ENCODE measurements at places on chromosomes 7 and 10.
A peak's percentile ranks its signal among the peaks of the same experiment; 100 is the strongest.

DNA sequence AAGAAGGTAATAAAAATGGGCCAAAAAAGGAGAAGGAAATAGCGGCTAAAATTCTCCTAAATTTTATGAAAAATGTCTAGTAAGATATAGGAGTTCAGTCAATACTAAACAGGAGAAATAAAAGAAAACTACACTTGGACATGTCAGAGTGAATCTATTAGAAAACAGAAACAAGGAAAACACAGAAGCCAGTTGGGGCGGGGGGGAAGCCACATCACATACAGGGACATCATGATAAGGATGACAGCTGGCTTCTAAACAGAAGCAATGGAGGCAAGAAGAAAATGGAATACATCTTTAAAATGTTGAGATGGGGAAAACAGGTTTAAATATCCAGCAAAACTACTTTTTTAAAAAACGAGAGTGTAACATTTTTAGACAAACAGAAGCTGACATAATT lies 77.8 kb downstream of the CUBN start:
- no peak for DNase-seq

GRCh38 chr7:93226310-93226709 lies at the start of gene HEPACAM2:
HEPACAM2 (minus strand) TSS chr7:93226469.
- DNase-seq, result no peak

DNA sequence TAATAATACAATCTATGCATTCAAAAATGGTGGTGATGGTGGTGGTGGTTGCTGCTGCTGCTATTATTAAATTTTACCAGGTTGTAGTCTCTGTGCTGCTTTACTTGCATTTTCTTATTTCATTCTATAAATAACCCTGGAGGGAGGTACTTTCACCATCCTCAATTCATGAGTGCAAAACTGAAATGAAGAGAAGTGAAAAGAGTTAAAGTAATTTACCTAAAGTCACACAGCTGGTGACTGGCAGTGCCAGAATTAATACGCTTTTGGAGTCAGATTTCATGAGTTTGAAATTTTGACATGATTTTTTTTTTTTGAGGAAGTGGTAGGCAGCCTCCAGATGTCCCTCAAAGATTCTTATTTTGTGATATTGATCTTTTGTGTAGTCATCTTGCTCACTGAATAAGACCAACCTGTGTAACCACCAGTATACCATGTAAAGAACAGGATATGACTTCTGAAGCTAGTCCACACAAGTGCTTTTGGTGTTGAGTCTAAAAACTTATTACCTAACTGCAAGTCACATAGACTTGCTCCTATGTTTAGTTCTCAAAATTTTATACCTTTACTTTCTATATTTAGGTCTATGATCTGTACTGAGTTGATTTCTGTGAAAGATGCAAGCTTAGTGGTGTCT lies 218.8 kb downstream of the ZWINT start:
- DNase-seq, result no peak

DNA sequence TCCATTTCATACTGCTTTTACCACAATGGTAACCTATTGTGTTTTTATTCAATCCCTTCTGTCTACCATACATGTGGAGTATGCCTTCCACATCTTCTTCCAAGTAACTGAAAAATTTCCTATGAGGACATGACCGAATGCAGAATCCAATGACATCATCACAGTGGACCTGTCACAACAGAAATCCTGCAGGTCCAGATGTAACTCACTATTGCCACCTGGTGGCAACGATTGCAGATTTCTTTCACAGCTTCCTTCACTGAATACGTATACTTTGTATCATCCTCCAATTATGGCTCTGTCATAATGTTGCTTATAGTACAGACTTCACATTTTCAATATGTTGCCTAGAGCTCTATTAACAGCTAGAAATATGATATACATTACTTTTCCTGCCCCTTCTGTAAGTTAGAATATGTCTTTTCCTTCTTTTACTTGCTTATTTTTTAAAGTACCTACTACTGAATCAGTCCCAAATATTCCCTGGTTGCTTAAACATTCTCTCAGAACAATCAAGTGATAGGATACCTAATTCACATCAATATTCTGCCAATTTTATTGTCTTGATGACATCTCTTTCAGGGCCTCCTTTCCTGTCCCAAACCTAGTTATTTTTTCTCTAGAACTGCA lies 45.4 kb downstream of the SLC13A1 start:
- DNase-seq, result peak; percentile 63

GRCh38 chr7:27991006-27991528 lies 189.5 kb downstream of the JAZF1 start:
- no peak for DNase-seq

GRCh38 chr10:18737841-18738240 lies 78.6 kb downstream of the ARL5B start:
- no peak for DNase-seq

DNA sequence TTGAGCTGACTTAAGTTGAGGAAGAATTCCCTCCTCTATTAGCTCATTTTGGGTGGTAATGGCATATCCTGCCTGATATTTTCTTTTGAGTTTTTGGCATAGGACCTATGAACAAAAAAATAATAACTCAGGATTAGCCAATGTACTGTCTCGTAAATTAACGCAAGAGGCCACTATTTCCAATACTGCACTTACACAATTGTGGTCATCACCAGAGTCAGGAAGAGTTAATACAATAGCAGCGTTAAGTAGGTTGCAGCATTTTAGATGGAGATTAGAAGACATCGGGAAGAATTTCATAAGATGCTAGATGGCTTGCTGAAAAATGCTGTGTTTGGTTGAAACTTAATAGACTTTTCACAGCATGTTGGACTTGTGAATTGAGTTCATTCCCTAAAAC lies 36.4 kb downstream of the ANTXRL start:
- no peak for DNase-seq

DNA sequence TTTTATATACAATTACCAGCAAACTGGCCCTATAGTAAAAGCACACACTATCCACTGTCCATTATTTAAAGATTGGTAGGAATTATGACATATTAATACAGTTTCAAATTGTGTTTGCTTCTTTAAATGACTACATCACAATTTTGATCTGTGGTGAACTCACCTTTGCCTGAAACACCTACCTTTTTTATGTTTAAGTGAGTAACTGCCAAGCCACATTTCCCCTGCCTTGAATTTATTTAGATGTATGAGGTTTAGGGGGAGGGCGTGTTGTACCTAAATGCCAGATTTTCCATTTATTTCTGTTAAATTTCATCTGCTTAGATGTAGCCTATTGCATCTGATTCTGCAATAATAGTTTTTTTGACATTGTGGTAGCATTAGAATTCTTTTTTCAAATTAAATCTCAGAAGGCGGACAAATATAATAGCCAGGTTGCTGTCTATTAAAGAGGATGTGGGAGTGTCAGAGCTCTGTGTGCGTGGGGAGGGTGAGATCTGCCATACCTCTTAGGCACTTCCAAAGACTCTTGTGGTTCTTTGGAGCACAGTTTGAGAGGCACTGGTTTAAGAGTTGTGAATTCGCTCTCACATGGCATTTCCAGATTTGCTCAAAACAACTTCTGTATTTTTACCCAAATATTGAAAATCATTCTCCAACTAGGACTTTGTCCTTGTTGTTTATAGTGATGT lies 13.8 kb downstream of the PIK3CG start:
- DNase-seq, result no peak

DNA sequence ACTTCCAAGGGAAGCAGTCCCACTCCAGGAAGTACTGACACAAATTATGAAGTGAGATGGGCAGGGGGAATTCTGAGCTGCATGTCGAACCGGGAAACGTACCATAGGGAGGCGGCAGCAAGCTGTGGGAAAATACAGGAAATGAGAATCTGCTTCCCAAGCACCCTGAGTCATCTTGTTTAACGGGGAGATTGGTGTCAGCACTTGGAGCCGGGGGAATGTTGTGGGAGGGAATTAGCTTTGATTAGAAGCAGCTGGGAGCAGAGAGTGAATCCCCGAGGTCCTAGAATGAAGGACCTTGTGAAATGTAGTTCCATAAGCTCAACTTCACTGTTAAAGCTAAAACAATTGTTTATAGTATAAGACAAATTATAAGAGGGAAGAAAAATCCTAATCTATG lies 141.4 kb upstream of the PRKCQ start:
- DNase-seq, result peak; percentile 33

GRCh38 chr10:17412323-17412722 lies 42.1 kb downstream of the ST8SIA6 start:
- peak; percentile 35 for DNase-seq

- no peak for DNase-seq
Measured at GRCh38 chr10:77187376-77187999, 450.1 kb downstream of the KCNMA1 start.

DNA sequence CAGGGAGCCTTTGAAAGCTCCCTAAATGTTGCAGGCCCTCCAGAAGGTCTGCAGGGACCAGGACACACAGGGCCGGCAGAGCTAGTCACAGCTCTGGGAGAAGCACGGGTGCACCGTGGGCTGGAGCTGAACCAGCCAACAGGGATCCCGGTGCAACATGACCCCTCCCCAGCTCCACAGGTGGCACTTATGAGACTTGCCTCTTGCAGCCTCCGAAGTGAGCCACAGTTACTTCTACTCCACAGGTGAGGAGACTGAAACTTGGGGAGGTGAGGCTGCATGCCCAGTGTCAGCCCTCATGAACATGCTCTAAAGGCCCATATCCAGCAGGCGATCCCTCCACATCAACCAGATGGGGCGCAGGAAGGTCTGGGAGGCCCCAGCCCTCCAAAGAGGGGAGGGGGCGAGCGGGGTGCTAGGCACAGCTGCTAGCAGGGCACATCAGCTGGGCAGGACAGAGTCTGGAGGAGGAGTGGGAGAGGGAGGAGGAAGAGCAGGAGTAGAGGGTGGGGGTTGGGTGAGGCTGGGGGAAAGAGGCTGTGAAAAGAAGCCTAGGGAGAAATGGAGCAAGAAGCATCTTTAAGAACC lies 224.3 kb downstream of the ELFN1 start:
- DNase-seq, result no peak

DNA sequence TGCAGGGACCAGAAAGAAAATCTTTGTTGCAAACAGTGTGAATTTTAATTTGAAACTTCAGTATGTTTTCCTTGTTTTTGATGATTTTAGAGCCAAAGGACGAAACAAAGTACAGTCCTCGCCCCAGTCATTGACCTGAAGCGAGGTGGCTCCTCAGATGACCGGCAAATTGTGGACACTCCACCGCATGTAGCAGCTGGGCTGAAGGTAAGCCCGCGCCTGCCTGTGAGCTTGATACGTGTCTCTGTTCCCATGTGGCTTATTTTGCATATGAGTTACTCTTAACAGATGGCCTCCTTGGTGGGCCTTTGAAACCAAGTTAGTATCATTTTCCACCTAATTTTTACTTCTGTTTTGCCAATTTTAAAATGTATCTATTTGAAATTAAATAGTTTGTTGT lies 12.3 kb downstream of the RBM17 start:
- no peak for DNase-seq

DNA sequence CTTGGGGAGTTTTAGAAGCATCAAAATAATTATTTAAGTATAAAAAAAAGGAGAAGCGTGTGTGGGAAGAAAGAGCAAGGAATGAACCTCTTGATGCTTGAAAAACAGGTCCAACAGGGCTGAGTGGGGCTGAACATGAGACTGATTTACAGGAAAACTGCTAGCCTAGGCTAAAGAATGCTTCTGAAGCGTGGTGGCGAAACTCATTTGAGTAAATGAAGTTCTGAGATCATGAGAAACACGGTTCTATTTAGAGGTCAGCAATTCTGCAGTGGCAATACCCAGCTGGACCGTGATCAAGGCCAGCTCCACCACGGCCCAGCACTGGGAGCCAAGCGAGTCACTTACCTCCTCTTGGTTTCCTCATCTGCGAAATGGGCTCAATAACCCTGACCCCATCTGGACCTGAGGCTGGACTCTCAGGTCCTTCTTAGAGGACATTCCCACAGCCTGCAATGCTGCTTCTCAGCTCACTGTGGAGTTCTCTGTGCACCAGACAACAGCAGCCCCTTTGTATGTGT lies 140.1 kb upstream of the ADAM12 start:
- DNase-seq, result no peak

- DNase-seq, result no peak
Measured at GRCh38 chr10:100033766-100034418, 24.1 kb upstream of the DNMBP start.

DNA sequence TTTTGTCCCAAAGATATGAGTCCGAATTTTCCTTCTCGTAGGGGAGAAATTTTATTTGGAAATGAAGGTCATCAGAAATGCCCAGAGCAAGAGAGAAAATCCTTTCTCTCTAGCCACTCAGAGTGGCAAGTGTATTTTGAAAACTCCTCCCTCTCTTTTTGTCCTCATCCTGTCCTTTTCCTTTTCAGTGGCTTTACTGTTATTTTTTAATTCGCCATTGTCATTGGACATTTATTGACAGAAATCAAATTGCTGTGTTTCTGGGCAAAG lies 39.6 kb downstream of the TET1 start:
- DNase-seq, result no peak

DNA sequence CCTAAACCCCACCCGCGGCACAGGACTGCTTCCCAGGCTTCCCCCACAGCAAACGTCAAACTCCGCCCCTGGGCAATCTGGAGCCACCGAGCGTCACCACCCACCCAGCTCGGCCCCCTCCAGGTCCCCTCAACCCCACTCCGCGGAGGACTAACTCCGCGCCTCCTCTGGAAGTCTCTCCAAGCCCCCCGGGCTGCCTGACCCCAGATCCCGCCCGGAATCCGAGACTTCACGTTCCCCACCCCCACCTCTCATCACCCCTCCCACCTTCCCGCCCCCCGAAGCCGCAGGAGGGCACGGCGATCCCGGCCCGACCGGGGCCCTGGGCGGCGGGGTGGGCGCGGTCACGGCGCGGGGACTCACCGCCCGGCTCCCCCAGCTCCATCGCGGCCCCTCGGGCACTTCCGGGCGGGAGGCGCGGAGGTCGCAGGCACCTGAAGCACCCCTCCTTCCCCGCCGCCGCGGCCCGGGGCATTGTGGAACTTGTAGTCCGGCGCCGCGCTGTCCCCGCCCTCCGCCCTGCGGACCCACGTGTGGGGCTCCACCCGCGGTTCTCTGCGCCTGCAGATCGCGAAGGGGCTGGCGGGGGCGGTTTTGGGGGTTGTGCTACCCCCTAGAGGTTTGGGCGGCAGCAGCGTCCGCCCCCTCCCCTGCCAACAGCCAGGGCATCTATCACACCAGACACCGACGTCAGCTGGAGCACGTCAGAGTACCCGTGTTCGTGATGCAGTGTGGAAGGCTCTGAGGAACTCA lies at the start of gene TMUB1:
TSS of gene TMUB1 (minus strand) at position 423 of the 753 bp plus-strand sequence. CDS start 930 bp downstream, outside the sequence.
- DNase-seq, result no peak

GRCh38 chr7:79461660-79462059 lies 8.2 kb upstream of the MAGI2 start:
- DNase-seq, result no peak

DNA sequence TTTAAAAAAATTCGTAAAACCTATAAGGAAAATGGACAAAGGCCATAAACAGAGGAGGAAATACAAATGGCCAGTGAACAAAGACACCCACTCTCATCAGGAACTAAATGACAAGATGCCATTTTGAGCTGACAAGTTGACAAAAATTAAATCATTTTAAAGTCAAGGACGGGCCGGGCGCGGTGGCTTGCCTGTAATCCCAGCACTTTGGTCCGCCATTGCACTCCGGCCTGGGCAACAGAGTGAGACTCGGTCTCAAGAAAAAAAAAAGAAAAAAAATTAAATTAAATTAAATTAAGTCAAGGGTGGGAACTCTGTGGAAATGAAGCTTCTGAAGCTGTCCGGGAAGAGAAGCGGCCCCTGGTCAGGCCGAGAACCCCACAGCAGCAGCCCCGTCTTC lies 1.2 kb upstream of the NOM1 start:
- DNase-seq, result no peak

- DNase-seq, result no peak
Measured at GRCh38 chr10:92822964-92823363, 25.4 kb upstream of the EXOC6 start.

- no peak for DNase-seq
Measured at GRCh38 chr10:80144067-80144695, 11.7 kb downstream of the PLAC9 start.

All from iPS DF 19.7 (cell line).